ENCODE measurements at places on chromosomes 6 and 20.

DNA sequence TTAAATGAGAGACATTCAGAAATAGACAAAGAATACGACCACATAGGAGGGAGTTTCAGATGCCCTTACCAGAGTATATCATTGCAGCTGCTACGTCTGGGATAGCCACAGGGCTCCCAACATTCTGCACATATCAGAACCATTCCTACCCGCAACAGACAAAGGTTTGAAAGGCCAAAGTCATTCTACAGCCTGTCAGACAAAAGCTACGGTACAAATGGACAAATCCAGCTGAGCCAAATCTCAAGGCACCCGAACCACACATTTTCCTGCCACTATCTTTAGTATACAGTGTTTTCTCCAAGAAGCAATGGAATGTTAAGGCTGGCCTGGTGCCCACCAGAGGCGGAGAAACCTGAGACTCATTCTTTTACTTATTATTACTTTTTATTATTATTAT, 30.5 kb upstream of the LYRM2 start:
- DNase-seq = no peak

DNA sequence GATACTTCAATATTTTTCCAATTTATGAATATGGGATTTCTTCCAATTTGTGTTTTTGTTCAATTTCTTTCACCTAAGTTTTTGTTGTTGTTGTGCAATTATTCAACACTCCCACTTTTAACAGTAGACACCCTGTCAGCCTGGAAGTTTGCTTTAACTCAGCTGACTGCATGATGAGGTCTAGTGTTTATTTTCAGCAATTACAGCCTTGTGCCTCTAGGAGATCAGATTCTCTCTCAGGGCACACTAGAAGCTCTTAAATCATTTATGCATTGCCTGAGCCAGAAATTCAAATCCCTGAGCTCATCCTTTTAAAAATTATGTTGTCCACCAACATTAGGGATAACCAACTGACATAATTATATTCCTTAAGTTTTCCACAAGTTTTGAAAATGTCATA, 85.7 kb downstream of the MRAP2 start:
- DNase-seq = no peak

DNA sequence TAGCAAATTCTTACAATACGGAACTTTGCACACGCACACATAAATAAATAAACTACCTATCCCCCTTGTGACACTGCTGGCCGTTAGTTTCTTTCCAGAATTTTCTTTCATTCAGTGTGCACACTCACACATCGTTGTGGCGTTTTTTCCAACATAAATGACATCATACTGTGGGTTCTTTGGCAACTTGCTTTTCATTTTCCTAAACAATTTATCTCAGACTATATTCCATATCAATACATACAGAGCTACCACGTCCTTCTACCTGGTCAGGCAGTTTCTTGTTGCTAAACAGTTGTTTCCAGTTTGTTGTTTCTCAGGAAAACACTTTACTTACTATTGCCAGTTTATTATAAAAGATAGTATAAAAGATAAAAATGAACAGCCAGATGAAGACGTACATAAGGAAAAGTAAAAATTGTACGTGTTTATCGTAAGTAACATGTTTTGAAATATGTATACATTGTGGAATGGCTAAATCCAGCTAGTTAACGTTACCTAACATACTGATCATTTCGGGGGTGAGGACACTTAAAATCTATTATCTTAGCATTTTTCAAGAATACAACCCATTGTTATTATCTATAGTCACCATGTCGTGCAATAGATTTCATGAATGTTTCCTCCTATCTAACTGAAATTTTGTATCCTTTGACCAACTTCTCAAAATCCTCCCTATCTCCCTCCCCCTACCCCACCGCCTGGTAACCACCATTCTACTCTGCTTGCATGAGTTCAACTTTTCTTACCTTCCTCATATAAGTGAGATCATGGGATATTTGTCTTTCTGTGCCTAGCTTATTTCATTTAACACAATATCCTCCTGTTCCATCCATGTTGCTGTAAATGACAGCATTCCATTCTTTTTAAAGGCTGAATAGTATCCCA, 1.2 kb upstream of the TP53RK start:
- no peak for DNase-seq

DNA sequence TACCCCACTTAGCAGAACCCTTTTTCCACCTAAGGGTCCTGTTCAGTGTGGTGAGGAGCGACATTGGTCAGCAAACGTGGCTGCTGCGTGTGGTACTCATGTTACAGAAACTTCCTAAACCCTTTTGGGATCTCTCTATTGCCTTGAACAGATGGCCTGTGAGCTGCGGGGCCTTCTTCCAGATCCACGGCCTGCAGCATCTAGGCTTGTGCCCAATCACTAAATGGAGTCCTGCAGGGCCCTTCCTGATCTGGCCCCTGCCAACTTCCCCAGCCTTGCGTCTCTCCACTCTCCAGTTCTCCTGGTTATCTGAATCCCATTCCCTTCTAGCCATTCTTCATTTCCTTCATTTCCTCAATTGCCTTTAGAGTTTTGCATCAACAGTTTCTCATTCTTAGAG, 85.6 kb downstream of the PDE7B start:
- no peak for DNase-seq

DNA sequence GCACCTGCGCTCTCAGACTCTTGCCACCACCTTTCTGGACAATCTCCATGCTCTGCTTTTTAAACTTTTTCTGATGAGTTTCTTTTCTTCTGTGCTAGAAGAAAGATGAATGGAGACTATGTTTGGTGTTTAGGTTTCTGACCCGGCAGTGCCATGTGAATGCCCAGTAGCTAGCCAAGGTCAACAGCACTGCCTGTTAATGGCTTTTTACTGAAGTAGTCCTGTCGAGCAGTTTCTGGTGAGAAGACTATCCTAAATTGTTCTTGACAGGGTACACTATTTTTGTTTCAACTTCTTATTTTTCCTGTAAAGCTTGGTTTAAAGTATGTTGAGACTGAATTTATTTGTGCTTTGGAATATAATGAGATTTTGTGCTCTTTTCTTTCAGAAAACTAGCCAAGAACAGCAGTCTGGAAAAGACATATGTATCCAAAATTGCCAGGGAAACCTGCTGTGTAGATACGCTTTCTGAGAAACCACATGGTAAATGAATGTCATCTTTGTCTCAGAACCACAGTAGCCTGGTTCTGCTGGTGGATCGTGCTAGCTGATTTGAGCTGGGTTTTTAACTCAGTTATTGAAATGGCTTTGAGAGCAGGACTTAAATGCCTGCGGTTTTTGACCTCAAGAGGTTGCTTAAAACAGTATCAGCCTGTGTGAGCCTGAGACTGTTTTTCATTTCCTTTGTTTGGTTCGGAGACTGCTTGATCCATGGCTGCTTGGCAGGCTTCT, 48.1 kb downstream of the KCNS1 start:
- DNase-seq = no peak

- no peak for DNase-seq
Observed at GRCh38 chr20:515696-516095, 27.9 kb downstream of the CSNK2A1 start.

DNA sequence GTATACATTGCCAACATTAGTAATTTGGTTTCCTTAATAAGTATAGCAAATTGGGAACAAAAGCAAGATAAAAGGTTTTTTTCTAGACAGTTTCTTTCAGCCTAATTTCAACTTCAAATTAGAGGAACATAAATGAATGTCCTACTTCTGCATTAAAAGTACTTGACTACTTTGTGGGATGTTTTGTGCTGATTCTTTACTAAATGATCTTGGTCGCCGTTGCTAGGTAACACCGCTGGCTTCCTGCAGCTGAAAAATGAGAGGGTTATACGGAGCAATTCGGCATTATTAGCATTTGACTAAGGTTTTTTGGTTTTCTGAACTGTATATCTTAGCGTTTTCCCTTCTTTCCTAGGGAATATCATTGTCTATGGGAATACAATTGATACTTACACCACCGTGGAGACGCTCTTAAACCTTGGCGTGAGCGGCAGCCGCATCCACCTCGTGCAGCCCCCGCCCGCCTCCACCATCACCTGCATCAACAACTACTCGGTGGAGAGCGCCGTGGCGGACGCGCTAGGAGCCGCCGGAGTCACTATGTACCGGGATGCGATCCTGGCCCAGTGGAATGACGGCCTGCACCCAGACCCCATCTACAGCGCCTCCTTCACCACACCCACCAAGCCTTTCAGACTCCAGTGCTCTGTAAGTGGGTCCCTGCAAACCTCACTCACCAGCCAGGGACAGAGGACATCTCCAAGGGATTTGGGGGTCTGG, 90.9 kb upstream of the INSM1 start:
- DNase-seq = no peak

DNA sequence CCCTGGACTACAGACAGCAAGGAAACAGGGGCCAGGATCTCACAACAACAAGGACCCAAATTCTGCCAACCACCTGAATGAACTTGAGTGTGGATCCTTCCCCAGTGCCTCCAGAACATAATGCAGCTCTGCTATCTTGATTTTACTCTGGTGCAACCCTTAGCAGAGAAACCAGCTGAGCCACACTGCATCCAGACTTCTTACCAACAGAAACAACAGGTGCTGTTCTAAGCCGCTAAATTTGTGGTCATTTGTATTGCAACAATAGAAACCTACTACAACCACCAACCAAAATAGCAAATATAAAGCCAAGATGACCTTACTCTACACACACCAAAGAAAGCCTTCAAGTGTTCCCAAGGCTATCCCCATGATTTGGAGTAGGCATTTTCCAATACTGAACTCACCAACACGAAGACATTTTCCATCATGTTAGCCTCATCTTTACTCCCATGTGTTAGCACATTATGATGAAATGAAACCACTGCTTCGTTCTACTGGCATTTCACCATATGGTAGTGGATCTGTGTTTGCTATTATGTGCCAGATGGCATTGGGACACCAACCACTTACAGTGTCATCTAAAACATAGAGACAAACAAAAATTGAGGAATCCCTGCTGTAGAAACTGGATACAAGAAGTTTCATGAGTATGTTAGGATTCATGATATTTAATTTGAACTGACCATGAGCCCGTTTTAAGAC, 249.8 kb upstream of the ID4 start:
- no peak for DNase-seq

GRCh38 chr6:41670703-41671360, 32.6 kb downstream of the MDFI start:
- DNase-seq = no peak

DNA sequence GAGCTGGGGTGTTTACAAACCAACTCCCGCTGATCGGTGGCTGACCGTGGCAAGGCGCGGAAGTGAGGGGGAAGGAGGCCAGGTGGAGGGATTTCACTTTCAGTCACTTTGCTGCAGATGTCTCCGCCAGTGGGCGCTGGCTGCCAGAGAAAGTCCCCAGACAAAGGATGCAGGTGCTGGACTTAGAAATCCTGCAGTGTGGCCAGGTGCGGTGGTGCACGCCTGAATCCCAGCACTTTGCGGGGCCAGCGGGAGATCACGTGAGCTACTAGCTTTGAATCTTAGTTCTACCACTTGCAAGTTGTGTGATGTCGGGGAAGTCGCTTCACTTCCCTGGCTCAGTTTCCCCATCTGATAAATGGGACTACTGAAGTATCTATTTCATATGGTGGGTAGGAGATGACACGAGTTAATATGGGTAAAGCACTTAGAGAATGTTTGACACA, 180.4 kb downstream of the ZNF217 start:
- DNase-seq = no peak

GRCh38 chr6:137223370-137224131, 4.4 kb upstream of the IFNGR1 start:
- DNase-seq = no peak

GRCh38 chr6:16704401-16705045, 56.7 kb downstream of the ATXN1 start:
- DNase-seq = no peak

DNA sequence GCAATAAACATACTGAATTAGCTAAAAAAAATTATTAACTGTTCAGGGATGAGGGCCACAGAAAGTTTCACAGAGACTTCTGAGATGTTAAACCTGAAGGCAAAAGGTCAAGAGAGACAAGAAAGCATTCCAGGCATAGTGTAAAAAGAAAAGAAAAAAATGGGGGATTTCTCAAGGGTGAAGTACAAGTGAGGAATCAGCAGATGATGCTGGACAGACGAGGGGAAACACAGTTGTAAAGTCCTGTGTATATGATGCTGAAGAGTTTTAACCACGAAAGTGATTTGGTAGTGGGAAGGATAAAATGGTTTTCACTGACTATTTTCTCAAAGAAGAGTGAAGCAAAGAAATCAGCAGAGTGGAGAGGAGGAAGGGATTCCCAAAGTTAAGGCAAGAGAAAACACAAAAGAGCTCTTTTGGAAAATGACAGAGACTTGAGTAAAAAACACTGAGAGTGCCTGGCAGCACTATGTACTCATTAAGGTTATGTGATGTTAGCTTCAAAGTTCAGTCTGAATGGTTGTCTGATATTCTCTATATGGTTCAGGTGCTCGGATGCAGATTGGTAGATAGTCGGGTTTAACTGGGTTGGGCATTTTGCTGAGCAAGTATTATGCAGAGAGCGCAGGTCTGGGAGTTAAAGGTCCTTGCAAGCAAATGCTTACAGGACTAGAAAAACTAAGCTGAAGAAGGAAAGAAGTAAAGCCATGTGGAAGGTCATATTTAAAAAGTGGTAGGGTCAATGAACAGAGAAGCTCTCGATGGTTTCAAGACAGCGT, 16.4 kb downstream of the RAB23 start:
- no peak for DNase-seq

DNA sequence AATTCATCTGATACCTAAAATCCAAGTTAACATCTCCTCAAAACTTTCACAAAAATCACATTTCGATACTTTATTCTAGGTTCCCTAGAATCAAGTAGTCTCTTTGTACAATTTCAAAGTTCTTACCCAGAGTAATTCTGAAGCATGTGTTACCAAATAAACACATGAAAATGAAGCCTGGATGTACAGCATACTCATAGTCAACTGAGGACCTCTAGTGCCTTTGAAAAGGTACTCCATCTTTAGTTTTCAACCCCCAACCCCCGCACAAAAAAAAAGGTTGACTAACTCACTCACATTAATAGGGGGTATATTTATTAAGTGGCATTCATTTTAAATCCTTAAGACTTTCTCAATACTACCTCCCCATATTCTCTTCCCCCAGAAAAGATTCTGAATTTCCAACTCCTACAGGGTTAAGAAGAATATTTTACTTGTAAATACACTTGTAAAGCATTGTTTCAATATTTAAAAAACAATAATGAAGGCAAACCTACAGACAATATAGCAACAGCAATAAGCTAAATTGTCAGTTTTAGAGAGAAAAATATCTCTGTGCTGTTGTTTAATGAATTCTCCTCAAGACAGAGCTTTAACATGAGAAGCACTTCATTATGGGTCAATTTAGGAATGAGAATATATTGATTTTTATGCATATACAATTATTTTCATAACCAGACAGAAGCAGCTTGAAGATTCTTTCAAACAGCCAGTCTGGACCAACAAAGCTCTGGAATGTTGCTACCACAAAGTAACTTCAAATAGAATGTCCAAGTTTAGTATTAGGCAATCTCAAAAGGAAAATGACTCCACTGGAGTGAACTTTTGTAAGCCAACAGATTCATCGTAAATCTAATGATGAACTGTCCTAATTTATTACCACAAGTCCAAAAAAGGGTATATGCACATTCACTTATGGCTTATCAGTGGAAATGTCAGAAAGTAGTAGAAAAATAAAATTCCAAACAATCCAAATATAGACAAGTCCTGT, 3.3 kb downstream of the PLN start:
- DNase-seq = no peak

- no peak for DNase-seq
Observed at GRCh38 chr6:159916752-159917151, 26.0 kb downstream of the MAS1 start.
